ENCODE measurements at places on chromosomes 2 and 18.

GRCh38 chr18:76860411-76860810 is 38.1 kb downstream of the ZNF236 start:
- no peak for DNase-seq

- no peak for DNase-seq
These were observed 571.5 kb downstream of the SLC4A3 start for GRCh38 chr2:220198896-220199295.

DNA sequence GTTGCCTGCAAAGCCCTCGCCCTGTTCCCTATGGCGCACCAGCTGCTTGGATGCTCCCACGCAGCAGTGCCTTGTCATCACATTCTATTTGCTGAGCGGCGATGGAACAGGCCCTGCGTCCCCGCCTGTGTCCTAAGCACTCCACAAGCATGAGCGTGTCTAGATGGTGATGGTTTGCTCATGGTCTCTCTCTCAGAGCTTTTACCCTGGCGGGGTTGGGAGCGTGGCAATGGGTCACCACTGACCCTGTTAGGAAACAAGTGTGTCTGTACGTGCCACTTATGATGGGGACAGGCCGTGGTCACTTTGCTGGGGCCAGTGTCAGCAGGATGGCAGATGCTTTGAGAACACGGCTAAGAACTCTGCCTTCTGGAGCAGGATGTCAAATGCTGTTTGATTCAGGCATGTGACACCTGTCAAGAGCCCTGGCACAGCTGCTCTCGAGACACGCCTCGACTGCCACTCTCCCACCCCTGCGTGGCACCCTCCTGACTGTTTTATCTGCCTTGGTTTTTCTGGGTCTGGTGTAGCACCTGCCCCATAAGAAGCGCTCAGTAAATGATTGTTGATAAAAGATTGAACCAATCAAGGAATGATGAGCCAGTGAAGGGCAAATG is 44.2 kb downstream of the RRM2 start:
- DNase-seq: no peak

GRCh38 chr2:190920085-190920484 is 39.5 kb downstream of the GLS start:
- DNase-seq: no peak

GRCh38 chr2:236264256-236264655 is at the start of gene ASB18:
Gene ASB18, minus strand, starts transcription at chr2:236264406. Its CDS starts 61 bp downstream, at chr2:236264345.
- no peak for DNase-seq

DNA sequence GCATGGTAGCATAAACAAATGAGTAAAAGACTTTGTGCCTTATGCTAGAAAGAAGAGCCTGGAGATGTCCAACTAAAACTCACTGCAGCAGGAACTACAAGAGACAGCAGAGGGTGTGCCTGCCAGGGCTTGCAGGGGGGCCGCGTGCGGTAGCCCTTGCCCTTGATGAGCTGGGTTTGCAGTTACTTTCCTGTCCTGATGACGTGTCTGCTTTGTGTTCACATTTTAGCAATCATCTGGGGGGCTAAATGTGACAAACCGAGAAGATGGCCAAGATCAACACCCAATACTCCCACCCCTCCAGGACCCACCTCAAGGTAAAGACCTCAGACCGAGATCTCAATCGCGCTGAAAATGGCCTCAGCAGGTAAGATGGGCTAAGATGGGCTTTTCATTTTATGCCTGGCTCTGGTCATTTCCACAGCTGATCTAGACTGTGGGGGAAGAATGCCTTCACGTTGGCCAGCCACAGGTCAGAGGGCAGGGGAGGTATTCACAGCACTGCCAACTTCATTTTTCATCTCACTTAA is 23.5 kb downstream of the CNGA3 start:
- no peak for DNase-seq

GRCh38 chr18:57085371-57085770 is 61.5 kb upstream of the BOD1L2 start:
- no peak for DNase-seq

- DNase-seq: no peak
These were observed 21.3 kb upstream of the ICOS start for GRCh38 chr2:203915256-203915655.

GRCh38 chr2:74514368-74515270 is at the start of gene TLX2:
Gene TLX2, plus strand, starts transcription at chr2:74514450. Its CDS starts 357 bp downstream, at chr2:74514807.
- DNase-seq: no peak

DNA sequence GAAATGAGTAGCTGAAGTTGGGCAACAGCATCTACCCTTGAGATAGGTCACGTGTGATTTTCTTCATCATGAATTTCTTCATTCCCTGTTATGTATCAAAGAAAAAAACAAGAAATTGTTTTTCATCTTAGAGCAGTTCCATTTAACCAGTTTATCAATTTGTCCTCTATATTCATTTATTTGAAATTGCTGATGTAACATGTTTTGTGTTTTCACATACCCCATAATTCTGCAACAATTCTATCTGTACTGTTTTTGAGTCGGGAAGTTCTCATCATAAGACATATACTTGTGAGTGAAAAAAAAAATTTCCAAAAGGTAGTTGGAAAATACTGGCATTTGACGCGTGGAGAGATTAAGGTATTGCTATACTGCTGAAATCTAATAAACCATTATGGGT is 422.6 kb upstream of the REG3G start:
- no peak for DNase-seq

- DNase-seq: peak; percentile 14
These were observed 123.3 kb upstream of the CWC22 start for GRCh38 chr2:180130403-180130802.

GRCh38 chr2:182866461-182867406 is at the start of gene FRZB:
Gene FRZB, minus strand, starts transcription at chr2:182866637. Its CDS starts 85 bp downstream, at chr2:182866552.
- peak; percentile 12 for DNase-seq

GRCh38 chr2:27724905-27725701 is 46.4 kb upstream of the MRPL33 start:
- no peak for DNase-seq

DNA sequence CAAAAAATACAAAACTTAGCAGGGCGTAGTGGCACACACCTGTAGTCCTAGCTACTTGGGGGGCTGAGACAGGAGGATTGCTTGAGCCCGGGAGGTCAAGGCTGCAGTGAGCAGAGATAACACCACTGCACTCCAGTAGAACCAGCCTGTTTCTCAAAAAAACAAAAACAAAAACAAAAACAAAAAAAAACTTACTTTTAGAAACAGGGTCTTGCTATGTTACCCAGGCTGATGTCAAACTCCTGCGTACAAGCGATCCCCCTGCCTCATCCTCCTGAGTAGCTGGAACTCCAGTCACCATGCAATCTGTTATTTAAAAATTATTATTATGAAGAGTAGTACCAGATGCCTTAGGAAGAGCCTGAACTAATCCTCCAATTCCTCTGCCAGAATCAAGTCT is 35.0 kb upstream of the GLI2 start:
- no peak for DNase-seq

- no peak for DNase-seq
These were observed 32.8 kb downstream of the SOWAHC start for GRCh38 chr2:109646961-109647360.

- DNase-seq: no peak
These were observed 911.5 kb upstream of the FSHR start for GRCh38 chr2:50065835-50066234.

DNA sequence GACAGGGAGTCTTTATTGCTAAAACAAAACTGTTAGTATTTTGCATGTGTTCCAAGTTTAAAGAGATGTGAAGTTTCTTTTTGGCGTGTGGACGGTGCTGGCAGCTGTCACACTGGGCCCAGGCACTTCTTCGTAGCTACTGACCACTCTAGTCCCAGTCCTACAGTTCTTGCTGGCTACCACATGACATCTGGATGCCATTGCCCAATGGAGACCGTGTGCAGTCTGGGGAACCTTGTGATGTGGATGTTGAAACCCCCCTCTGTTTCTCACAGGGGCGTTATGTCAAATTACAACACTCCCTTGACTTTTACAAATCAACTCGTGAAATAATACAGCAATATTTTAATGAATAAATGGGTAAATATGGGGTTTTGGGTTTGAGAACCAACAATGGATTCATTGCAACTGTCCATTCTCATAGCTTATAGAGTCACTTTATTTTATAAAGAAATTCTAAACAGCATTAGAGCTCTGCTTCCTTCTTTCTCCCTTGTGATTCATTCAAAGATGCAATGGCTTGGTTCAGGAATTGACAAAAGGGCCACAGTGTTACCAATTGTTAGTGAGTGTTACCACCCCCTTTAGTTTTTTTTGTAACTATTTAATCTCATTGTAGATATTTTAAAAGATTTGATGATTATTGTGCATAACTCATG is 1.2 kb downstream of the GPD2 start:
- DNase-seq: no peak

DNA sequence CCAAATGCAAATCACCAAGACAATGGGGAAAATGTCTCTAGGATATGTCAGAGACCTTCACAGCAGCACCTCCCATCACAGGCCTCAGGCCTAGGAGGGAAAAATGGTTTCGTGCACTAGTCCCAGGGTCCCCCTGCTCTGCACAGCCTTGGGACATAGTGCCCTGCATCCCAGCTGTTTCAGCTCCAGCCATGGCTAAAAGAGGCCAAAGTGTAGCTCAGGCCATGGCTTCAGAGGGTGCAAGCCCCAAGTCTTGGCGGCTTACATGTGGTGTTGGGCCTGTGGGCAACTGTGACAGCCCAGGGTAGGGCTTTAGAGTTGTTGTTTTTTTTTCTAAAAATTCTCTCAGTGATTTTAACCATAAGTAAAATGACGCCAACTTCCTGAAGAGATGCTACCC is 25.5 kb upstream of the SOCS6 start:
- DNase-seq: no peak

DNA sequence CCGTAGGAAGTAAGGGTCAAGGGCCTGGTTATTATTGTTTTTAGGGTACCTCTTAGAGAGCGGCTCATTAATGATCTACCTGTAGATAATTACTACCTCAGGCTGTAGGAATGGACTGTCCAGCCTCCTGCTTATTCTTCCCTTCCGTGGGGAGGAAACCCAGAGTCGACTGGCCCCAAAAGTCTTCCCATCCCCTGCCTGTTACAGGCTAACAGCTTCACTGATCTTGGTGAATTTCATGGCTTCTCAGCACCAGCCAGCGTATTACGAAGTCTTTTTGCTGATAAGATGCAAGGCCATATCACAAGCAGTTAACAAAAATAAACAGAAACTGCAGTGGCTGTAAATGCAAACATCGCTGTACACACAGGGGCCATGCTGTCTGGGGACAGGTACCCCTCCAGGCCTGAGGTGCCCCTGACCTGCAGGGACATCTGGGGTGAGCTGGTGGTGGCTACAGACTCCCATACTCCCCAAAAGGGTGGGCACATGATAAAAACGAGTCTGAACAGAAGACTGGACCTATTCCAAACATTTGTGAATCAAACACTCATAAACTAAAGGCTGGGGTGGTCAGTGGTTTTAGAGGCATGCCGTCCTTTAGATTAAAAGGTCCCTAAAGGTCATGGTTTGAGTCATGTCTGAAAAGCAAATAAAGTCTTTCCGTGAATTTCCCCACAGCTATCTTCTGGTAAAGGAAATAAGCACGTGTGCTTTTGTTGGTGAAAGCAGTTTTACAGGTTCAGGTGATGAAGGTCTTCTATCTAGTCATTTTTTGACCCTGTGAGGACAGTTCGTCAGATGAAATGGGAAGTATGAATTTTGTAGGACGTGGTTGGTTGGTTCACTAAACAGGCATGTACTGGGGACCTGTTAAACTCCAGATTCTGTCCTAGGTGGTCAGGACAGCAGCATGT is 36.7 kb downstream of the TTC39C start:
- DNase-seq: no peak

DNA sequence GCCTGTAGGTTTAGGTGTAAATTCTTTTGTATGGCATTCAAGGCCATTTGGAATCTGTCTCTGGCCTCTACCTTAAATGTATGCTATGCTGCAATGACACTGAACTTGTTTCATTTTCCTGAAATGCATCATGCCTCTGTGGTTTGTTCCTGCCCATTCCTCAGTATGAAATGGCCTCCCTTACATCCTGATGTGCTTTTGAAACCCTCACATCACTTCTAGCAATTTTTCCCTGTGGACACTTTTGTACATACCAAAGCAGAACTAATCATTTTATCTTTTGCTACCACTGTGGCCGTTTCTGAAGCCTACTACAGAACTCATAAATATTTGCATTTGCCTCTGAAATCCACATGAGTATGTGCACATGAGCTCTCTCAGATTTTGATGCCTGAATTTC is 557.2 kb downstream of the ERBB4 start:
- no peak for DNase-seq

DNA sequence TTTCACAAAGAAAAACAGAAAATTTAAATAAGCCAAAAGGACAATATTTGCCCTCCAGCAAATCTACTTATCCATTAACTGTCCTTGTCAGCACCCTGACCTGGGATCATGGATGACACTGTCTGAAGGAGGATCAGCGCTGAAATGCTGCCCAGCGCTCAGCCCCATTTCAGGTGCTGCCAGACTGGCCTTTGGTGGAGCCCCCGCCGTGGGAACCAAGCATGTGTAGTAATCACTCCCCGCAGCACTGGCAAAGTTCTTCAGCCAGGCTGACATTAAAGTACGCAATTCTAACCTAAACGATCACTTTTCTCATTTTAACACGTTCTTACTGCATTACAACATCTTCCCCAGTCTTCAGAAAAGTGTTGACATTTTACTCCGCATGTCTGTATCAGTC is 108.6 kb upstream of the GPC1 start:
- no peak for DNase-seq

GRCh38 chr2:79993144-79993543 is 311.4 kb downstream of the LRRTM1 start:
- DNase-seq: no peak

DNA sequence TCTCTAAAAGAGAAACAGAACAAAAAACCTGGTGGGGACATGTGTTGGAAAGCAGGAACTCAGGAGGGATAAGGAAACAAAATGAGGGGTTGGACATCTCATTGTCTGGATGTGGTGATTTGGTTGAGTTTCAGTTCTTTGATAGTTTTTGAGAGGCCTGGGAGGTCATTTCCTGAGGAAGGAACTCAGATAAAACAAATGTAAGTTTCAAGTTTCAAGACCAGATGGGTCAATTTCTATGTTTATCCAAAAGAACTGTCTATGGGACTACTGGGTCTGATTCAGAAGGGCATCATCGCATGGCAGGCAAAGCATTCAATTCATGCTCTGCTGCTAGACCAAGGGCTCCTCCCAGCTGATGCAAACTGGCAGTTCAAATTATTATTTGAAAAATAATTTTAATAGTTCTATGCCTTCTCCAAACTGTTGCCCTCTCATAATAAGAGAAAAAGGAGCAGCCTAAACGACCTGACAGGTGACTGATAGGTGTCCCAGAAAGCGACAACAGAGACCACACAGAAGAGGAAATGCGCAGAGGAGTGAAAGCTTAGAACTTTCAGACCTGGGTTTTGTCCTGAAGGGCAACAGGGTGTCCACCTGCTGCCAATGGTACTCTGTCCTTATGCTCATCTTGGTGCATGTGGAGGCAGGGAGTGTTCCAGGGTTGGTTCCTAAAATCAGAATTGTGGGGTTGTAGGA is 39.3 kb upstream of the SH3RF3 start:
- no peak for DNase-seq

DNA sequence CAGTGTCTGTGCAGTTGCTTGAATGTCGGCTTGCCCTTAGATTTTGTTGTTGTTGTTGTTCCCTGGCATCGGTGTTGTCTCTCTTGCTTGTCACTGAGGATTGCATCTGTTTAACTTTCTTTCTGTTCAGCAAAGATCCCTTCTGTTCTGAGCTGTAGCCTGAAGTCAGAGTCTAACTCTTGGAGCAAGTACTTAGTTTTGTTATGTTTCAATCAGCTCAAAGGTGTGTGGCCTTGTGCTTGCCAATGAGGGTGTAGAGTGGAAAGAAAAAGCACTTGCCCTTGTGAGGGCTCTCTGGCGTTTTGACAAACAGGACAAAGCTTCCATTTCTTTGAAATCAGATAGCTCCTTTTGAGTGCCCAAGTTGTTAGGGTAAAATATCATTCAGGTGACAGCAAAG is 757.1 kb upstream of the CDH7 start:
- no peak for DNase-seq

GRCh38 chr2:47024046-47024445 is 108.4 kb upstream of the MCFD2 start:
- DNase-seq: no peak
